ELF-1 (cell line): ENCODE measurements at places on chromosomes 5 and 9.

- DNase-seq = peak; percentile 50
Observed at GRCh38 chr5:74540622-74541021, 99.9 kb downstream of the ENC1 start.

- peak; percentile 10 for DNase-seq
Observed at GRCh38 chr9:128253140-128253990, 22.4 kb downstream of the GOLGA2 start.

DNA sequence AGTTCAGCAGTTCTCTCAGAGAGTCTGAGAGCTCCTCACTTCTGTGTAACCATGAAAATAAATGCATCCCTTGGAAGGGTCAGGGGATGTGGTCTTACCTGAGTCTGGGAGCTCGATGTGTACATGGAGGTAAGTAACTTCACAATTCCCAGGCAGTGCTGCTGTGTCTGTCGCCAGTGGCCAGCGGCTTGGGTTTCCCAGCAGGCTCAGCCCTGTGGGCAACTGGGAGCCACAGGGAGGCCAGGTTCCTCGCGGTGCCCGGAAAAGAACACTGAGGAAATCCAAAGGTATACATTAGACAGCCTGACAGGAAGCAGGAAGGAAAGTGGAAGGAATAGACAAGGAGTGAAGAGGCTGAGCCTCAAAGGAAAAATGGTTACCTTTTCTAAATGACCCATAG lies 62.2 kb downstream of the OSTF1 start:
- no peak for DNase-seq

- no peak for DNase-seq
Observed at GRCh38 chr5:92748072-92748676, 832.8 kb downstream of the NR2F1-AS1 start.

GRCh38 chr5:93584596-93585040 lies 1.6 kb downstream of the NR2F1 start:
- no peak for DNase-seq

DNA sequence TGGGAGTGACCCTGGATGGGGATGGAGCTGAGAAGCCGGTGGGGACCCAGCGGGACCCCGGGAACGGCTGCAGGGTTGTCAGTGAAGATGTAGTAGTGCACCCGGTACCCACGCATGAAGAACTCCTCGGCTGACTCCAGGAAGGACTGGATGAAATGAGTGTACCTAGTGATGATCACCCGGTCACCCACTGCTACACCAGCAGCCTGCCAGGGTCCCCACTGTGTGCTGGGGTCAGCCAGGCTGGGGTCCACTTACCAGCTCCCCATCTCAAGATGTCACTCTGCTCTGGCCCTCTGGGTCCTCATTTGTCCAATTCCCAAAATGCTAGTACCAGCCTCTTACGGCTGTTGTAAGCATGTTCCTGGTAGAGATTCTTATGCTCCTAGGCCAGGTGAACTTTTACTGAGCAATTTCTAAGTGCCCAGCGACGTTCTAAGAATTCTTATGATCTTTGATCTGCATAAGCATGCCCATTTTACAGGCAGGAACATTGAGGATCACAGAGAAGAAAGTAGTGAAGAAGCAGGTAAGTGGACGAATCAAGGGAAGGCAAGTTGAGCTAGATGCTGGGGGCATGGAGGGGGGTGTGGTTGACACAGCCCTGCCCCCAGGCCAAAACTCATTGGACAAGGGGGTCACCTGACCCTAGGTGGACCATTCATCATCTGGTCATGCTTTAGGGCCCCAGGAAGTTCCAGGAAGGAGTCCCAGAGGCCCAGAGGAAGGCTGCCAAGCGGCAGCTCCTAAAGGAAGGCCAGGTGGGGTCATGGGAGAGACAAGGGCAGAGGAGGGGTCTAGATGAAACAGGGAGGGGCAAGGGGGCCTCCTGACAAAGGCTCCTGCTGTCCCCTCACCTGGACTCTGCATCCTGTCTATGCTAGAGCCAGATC lies 9.4 kb downstream of the GBGT1 start:
- DNase-seq = no peak

DNA sequence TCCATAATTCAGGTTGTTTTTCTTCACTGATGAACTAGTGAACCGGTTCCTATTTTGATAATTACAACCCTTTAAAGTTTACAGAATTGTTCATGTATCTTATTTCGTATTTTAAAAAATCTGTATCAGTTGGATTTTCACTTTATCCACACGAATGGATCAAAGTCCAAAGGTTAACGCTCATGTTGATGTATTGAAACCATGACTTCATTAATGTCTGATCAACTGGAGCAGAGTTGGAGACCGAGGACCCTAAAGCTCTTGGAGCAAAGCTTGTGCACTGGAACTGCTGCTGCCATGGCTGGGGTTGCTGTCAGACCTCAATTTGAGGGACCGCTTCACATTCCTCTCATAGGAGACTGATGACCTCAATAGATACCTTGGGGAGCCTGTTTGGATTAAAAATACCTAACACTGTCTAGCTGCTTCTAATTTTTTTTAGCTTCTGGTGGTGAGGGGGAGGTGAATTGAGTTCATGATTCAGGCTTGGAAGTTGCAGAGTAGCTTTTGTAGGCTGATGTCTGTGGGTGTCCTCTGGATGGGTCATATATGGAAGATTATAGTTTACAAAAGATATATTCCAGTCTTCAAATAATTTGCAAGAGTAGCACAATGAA lies 45.1 kb downstream of the KIAA1958 start:
- no peak for DNase-seq

DNA sequence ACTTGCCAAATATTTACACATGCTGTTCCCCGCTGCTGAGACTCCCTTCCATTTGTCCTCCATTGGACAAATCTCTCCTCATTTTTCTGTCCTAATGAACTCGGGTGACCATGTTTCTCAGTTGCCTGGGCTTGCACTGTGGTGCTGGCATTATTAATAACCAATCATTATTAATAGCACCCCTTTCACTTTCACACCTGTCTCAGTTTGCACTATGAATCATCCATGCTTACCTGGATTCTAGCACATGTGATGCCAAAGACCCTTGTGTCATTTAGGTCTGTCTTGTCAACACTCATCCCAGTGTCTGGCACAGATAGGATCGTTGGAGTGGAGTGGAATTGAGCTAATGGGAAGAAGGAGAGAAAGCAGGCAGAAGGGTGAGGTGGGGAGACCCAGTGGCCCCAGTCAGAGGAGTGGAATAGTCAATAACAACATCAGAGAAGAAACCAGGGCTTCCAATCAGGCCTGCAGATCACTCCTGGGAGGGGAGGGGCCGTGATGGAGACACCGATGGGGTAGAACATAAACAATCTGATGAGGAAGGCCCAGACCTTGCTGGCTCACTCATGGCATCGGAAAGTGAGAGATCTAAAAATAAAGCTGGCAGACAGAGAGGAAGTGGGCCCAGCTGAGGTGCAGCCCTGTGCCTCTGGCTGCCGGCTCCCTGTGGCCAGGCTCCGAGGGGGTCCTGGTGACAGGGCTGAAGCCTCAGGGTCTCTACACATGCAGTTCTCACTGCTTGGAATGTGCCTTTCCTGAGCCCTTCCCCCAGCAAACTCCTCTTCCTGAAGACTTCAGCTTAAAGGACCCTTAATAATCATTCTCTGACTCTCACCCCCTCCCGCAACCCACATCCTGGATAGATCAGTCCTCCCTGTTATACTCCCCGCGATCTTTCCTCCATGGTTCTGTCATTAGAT lies 33.5 kb upstream of the CRB2 start:
- DNase-seq = peak; percentile 74

DNA sequence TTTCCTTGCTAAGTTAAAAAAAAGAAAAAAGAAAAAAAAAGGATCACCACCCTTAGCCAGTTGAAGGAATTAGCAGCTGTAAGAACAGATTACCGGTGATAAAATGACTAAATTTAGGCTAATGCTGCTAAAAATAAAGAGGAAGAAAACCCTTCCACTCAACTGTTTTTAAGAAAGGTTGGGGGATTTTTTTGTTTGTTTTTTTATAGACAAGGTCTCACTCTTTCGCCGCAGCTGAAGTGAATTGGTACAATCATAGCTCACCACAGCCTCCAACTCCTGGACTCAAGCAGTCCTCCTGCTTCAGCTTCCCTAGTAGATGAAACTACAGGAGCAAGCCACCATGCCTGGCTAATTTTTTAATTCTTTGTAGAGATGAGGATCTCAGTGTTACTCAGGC lies 101.7 kb downstream of the SNCAIP start:
- no peak for DNase-seq

GRCh38 chr9:123129423-123129822 lies 96.0 kb downstream of the GPR21 start:
- no peak for DNase-seq

GRCh38 chr9:129278391-129279237 lies 100.6 kb upstream of the IER5L start:
- DNase-seq = peak; percentile 80

DNA sequence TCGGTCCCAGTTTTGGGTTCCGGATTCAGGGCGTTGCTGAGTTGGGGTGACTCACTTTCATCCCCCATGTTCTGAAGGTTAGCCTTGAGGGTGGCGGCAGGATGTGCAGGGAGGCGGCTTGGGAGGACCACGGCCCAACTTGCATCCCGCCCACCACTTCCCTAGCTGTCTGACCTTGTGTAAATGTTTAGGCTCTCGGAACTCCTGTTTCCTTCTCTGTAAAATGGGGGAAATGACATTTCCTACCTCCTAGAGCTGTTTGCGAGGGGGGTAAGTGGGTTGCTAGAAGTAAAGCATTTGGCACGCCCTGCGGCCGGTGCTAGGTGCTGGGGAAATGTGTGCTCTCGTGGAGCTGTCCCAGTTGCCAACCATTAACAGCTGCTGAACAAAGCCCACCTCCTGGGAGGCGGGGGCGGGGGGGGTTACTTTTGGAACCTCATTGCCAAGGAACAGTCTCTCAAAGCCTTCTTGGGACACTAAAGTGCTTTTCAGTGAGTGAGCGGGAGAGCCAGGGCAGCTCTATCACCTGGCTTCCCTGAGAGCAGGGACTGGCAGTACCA lies 27.5 kb downstream of the PTGES2 start:
- no peak for DNase-seq

GRCh38 chr5:154568589-154568988 lies 90.6 kb upstream of the HAND1 start:
- DNase-seq = no peak

DNA sequence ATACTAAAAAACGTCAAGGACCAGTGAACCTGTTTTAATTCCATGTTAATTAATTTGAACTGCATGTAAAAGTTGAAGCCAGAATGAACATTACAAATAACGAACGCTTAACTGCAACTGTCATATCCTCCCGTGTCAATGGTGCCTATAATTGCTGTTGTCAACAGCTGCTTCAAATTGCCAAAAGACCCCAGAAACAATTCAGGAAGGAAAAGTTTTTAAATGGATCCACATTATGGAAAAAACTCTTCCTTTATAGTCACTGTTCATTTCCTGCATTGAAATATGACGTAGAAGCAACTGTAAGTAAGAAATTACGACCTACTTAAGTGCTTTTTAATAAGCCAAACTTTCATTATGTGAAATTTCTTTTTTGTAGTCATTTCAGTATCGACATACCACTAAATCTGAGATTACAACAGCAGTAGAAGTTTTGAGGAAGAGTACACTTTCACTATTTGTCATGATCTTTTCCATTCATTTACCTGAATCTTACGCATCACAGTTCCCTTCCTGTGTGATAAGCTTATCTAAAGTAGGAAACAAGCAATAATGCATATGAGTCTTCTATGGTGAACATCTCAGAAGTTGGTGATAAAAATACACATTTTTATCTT lies 37.8 kb downstream of the MEF2C start:
- no peak for DNase-seq

GRCh38 chr9:133606708-133607025 lies 2.5 kb downstream of the FAM163B start:
- DNase-seq = no peak

GRCh38 chr9:77731008-77731698 lies 83.0 kb upstream of the GNA14 start:
- DNase-seq = no peak

DNA sequence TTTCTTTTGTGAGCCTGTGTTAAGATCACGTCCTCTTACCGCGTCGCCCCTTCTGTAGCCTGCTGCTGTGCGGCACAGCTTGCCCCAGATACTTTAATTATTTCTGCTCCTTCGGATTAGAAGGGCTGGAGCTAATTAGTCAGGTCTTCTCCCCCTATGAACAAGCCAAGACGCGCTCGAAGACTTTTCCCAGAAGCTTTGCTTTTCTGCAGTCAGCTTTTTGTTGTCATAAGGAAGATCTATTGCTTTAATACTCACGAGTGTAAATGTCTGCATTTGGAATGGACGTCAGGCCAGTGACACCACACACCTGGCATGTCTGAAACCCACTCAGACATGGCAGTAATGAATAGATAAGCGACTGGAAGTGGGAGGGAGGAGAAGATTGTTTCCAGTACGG lies 37.0 kb downstream of the PRUNE2 start:
- DNase-seq = no peak
